ENCODE measurements at places on chromosomes 11 and 22.

DNA sequence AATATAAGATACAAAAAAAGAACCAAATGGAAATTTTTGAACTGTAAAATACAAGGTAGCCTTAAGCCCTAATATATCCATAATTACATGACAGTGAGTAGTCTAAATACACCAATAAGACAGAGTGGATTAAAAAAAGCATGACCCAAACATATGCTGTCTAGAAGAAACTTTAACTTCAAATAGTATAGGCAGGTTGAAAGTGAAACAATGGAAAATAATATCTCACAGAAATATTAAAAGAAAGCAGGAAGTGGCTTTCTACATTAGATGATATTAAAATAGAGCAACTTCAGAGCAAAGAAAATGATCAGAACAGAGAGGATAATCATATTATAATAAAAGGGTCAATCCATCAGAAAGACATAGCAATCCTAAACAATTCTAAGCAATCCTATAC, 21.8 kb downstream of the DCUN1D5 start:
- no peak for DNase-seq

DNA sequence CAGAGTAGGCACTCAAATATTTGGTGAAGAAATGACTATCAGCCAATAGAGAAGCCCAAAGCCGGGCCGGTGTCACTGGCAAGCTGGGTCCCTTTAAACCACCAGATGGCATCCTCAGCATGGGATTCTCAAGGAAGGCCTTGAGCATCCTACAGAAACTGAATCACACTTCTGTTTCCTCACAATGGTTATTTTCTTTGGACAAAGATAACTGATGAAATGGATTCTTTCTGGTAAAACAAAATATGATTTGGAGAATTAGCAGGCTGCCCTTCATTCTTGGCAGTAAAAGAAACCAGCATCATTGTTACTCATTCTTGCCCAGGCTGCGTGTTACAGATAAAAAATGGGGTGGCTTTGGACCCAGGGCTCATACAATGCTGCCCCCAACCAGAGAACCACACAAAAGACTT, 30.3 kb upstream of the ASPHD2 start:
- DNase-seq: peak; percentile 72

- DNase-seq: peak; percentile 91
These were observed 1.4 kb downstream of the MFNG start for GRCh38 chr22:37484480-37485394.

- DNase-seq: no peak
These were observed 54.5 kb upstream of the PRODH start for GRCh38 chr22:18990355-18991137.

- DNase-seq: no peak
These were observed 72.1 kb downstream of the CELSR1 start for GRCh38 chr22:46465345-46465720.

- DNase-seq: no peak
These were observed 1.0 kb downstream of the ZNF70 start for GRCh38 chr22:23749841-23750301.

DNA sequence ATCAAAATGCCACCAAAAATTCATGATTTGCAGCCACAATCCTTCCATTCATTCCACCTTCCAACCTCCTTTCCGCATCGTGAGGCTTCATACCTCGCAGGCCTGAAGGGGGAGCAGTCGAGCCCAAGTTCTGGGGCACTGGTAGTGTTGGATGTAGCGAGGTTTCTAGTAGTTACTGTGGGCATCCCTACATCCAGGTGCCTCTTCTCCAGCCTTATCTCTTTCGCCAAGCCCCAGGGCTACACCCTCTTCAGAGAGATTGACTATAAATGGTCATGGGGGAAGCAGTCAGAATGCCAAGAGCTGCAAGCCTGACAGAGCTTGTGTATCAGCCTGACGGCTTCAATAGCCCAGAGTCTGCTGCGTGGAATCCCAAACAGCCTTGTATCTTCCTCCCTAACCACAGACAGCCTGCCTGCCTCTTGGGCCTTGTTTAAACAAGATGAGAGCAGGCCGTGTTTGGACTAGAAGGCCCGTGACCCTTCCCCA, 28.9 kb downstream of the CLMP start:
- no peak for DNase-seq

- DNase-seq: peak; percentile 43
These were observed 47.0 kb upstream of the CARS1 start for GRCh38 chr11:3104051-3104714.

DNA sequence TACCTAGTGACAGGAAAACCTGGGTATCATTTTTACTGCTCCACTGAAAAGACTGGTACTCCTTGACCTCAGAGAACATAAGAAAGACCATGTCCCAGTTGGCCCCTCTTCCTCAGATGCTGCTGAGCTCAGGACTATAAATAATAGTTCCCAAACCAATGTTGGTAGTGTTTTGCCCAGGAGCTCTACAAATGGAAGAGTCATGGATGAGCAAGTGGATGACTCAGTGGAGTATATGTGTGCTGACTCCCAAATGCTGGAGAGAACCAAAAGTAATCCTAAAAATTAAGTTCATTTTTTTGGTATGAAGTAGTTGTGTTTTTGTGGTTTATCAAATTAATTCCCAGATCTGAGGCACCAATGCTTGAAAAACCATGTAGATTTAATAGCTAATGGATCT, 482.0 kb downstream of the KCNA4 start:
- no peak for DNase-seq

- DNase-seq: no peak
These were observed 46.1 kb downstream of the MOB2 start for GRCh38 chr11:1440496-1440895.

GRCh38 chr11:88814076-88814475, 251.7 kb downstream of the GRM5 start:
- no peak for DNase-seq

DNA sequence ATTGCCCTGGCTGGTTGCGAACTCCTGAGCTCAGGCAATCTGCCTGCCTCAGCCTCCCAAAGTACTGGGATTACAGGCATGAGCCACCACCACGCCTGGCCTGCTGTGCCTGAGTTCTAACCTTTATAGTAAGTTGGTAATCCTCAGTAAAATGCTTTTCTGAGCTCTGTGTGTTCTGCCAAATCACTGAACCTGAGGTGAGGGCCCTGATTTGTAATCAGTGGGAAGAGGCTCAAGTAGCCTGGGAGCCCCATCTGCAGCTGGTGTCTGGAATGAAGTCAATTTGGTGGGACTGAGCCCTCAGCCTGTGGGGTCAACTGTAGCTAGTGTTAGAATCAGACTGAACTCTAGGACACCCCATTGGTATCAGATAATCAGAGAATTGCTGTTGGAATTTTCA, 72.6 kb upstream of the PARVG start:
- DNase-seq: no peak

GRCh38 chr11:118705111-118705741, 25.8 kb upstream of the TREH start:
- peak; percentile 65 for DNase-seq

GRCh38 chr11:120858740-120859139, 165.2 kb upstream of the TBCEL start:
- no peak for DNase-seq

DNA sequence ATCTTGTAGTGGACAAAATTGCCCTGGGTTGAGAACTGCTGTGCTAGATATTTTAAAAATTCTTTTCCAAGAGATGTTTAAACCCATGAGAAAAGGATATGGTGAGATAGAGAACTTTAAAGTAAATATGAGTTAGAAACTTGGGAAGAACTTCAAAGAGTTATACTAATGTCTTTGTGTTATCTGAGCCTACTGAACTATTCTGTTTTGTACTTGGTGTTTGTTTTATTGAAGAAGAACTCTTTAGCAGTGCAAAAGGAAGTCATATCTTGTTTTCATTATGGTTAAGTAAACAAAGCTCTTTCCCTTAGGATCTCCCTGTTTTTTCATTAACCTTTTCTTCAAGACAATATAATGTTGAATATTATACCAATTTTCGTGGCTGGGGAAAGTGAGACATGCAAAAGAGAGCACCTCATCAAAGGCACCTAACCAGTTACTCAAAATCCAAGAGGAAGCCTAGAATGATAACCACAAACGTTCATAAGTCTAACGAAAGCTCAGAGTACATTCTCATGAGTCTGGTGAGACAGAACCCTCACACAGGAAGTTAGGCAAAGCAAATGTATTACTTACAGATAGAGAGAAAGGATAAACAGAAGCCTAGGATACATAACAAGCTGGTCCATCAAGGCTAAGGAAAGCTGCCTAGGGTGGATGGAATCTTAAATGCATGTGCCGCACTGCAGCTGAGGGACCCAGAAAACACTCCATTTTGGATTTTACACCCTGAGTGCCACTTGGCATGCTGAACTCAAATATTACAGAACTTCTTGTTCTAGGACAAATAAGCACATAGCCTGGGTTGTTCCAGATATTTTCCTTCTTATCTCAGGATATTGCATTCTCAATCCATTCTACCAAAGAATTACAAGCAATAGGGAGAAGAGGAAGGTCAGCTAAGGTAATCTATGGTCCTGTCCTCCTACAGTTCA, 112.5 kb upstream of the ANO3 start:
- DNase-seq: no peak

DNA sequence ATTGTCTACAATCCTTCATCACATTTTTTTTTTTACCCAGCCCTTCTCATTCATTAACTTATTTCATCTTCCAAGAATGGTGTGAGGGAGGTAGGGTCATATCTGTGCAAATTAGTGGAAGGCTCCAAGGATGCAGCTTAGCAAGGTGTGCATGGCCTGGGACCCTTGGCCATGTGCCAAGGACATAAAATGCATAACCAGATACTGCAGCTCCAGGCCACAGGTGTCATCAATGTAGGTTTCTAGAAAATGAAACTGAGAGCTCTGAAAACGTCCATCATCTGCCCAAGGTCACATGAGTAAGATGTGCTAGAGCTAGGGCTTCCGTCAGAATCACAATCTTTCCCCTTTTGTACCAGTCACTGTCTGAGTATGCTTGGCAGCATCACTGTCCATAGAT, 29.8 kb downstream of the ANKK1 start:
- DNase-seq: no peak

- DNase-seq: no peak
These were observed 99.1 kb downstream of the CD44 start for GRCh38 chr11:35237860-35238715.

DNA sequence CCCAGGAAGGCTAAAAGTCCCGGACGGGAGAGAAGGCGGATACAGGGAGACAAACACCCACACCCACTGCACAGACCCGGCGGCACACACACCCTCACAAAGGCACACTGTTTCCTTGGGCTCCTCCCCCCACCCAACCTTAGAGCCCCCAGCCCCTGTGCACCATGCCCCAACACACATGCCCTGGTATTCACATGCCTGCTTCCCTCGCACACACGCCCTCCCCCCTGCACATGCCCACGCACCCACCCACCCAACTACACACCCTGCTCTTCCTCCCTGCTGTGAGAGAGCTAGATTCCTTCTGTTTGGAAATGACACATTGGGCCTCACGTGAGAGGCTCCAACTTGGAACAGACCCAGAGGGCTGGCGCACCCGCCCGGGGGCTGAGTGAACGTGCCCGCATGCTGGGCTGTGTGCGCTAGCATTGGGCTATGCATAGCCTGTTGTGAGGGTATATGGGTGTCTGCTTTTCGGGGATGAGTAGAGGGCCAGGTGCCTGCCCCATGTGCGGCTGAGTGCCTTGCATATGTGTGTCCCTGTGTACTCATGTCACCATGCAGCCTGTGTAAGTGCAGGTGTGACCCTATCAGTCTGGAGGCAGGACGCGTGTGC, 518 bp upstream of the CHRM1 start:
- DNase-seq: no peak

DNA sequence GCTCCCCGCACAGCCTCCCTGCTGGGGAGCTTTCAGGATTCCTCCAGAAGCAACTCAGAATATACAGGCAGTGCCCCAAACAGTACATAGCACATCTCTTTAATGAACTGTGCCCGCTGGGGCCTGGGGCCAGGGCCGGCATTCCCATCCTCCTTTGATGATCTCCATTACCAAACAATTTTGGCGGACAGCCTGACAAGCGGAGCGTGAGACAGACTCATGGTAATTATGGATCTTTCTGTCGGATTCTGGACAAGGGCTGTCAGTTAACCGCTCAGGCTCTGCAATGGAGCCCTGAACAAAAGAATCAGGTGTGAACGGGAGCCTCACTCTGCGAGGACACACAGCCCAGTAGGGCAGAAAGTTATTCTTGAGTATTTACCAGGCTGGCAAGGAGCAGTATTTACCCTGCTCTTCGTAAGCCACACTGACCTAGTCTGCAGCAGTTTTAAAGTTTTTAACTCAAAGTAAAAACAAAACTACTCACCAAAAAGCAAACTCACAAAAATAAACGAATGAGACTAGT, 174.0 kb downstream of the TBC1D22A start:
- DNase-seq: peak; percentile 32

- no peak for DNase-seq
These were observed 6.7 kb downstream of the INCENP start for GRCh38 chr11:62130283-62131169.

- DNase-seq: no peak
These were observed 320.1 kb downstream of the TBC1D22A start for GRCh38 chr22:47082505-47082904.

DNA sequence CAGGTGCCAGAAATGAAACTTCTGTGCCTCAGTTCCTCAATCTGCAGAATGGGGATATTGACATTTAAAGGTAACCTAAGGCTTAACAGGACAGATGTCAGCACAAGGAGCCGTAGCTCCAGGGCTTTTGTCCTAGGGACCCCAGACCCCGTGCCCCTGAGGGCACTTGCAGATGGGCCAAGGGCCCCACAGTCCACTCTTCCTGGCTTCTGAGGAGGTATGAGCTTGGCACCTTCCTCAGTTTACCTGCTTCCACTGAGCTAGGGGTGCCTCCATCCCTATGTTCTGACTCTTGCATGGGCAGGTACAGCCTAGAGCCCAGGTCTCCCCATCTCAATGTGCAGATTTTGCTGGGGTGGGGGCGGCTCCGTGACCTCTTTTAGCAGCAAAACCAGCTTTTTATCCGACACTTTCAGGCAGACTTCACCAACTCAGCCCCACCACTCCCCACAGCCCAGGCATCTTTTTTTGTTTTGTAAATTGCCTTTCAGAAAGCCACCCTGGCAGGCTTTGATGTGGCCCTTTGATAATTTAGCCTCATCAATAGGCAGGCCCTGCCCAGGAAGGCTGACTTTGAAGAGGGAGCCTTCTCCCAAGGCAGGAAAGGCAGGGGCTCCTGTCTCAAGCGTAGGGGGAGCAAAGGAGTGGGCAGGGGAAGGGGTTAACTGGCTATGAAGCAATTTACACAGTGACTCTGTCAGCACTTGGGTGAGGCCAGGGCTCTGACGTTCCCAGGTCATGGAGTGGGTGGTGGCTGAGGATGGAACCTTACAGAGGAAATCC, 23.7 kb upstream of the FGF3 start:
- DNase-seq: no peak

DNA sequence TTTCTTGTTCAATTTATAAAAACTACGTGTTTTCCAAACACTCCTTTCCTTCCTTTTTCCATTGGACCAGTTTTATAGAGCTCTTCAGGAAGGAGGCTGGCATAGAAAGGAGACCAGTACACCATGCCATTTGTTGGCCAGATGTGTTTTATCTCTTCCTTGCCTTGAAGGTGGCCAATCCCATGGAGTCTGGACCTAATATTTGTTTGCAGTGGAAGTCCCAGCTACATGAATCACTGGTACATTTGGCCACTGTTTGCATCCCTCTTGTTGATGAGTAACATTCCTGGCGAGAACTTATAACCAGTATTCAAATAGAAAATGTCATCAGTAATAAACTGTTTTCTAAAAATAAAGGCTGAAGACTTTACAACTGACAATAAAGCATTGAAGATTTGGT, 110.2 kb downstream of the ANO3 start:
- no peak for DNase-seq
